ENCODE measurements at places on chromosomes 7 and 10. TPM values are rescaled to one million over a fixed set of nuclear protein-coding genes. Genes with fewer than 3 reads are reported as not detected.

Gene TFPI2
- 2.9 TPM for total RNA-seq

Gene TEX36
- not detected for total RNA-seq

- no peak for DNase-seq
These were observed 89.7 kb upstream of the RET start for GRCh38 chr10:42987121-42987541.

DNA sequence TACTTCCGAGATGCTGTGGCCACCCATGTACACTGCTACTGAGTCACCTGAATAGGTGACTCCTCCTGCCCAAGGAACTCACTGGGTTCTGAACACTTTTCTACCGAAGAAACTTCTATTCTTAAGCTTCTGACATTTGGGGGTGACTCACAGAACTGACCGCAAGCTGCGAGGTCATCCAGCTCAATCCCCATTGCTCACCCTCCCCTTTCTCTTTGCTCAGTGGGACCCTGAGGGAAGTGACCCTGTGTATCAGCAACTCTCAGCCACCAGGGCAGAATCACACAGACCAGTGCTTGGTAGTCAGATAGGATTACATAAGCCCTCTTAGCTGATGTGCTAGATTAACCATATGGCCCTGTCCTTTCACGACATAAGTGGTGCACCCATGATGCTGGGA is 46.3 kb downstream of the INSYN2A start:
- DNase-seq, result no peak

GRCh38 chr10:28449382-28449781 is 83.5 kb upstream of the WAC start:
- no peak for DNase-seq

GRCh38 chr7:123789206-123789784 is 40.5 kb upstream of the WASL start:
- no peak for DNase-seq

DNA sequence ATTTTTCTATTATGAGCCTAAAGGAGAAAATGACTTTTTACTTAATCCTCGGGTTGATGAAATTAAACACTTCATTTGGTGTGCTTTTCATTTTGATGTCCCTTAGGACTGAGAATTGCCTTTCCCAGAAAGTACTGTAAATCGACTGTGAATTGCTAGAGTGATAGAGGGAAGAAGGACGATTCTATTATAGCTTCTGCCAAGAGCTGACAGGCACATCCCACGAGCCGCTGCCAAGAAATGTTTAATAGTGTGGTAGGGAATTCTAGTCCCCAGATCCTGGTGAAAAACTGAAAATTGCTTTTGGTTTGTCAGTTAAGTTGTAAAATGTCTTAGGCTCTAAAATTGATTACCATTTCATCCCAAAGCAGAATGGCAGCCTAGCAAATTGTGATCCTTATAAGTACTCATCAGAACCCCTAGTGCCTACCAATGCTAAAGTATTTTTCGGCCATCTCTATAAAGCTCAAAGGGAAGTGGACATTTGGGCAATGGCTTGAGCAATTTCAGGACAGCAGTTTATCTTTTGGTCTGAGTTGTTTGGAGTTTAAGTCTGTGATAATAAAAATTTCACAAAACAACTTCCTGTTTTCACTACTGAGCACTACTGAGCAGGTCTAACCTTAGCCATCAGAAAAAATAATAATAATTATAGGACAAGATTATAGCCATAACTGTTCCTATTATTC is 44.6 kb upstream of the HYCC1 start:
- DNase-seq, result no peak

GRCh38 chr10:77548671-77549070 is 88.9 kb downstream of the KCNMA1 start:
- no peak for DNase-seq
